ENCODE measurements at places on chromosomes 7 and 10.
A peak's percentile ranks its signal among the peaks of the same experiment; 100 is the strongest.

DNA sequence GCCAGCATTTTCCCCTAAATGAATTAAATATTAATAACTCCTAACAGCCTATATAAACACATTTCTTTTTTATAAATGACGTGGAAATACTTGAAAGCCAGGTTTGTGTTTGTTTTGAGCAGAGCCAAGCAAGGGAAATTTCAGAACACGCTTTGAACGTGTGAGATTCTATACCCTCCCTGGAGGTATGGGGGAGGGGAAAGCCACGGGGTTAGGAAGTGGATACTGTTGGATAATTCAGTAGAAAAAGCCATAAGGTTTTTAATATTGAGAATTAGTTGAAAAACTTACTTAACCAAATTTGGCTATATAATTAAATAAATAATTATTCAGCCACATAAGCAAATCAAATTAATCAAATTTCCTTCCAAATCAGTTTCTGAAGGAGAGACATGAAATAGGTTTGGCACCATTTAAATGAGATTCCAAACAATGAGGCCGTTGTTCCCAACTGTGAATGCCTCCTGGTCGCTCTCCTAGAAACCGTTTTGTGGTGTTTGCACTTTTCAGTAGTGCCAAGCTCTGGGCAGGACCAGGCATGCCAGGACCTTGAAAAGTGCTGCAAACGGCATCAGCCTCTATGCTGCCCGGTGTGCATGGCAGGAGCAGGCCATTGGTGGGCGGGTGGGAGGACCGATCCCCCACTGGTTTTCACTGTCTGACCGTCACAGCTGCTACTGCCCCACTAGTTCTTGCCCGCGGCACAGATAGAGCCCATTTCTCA lies 88.1 kb downstream of the SEPTIN14 start:
- DNase-seq, result no peak

GRCh38 chr10:79295563-79295962 lies 51.7 kb upstream of the PPIF start:
- no peak for DNase-seq

- DNase-seq, result peak; percentile 34
These were observed 402.4 kb downstream of the HGF start for GRCh38 chr7:81367326-81367931.

DNA sequence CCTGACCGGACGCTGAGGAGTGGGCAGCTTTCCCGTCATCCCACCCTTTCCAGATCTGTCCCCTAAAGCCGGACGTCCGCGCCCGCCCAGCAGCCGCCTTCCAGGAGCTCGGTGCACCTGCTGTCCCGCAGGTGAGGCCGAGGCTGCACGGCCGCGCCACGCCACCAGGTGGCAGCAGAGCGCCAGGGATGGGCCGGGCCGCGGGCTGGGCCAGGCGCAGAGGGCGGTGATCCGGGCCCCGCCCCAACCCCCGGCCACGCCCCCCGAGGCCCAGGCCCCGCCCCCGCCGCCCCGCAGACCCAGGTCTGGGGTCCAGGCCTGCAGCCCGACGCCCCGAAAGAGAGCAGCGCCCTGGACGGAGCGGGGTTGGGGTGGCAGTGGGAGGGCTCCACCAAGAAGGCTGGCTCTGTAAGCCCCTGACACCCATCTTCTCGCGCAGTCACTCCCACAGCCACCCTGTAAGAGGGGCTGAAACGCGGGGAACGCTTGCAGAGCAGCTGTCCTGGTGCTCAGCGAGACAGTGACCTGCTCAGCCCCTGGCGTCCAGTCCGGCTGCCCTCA lies 32.2 kb downstream of the FOXL3 start:
- DNase-seq, result no peak

DNA sequence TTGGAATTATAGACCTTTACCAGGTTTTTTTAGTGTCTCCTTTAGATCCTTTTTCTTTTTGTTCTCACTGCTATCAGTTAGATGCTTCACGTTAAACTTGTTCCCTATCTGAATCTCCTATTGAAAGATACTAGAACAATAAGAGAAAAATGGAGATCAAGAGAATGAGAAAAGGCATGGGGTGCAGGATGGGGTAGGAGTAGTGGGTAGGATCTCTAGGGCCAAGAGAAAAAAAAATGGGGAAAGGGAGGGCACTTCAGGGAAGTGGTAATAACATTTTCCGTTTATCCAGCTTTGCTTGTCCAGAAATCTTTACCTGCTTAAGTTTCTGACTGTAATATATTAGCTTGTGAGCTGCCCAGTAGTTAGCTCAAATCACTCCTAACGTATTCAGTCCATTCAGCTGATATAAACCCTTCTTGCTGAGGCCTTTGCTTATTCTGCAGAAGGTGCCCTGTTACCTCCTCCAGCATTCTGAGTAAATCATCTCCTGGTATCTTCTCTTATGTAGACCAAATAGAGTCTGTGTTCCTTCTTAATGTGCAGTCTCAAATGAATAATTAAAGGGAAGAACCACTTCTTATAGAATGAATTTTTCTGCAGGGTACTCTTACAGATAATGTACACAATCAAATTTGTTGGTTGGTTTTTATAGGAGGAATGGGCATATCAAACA lies 69.7 kb downstream of the ZNRF2 start:
- no peak for DNase-seq
